ENCODE measurements at places on chromosomes 5 and 9.

DNA sequence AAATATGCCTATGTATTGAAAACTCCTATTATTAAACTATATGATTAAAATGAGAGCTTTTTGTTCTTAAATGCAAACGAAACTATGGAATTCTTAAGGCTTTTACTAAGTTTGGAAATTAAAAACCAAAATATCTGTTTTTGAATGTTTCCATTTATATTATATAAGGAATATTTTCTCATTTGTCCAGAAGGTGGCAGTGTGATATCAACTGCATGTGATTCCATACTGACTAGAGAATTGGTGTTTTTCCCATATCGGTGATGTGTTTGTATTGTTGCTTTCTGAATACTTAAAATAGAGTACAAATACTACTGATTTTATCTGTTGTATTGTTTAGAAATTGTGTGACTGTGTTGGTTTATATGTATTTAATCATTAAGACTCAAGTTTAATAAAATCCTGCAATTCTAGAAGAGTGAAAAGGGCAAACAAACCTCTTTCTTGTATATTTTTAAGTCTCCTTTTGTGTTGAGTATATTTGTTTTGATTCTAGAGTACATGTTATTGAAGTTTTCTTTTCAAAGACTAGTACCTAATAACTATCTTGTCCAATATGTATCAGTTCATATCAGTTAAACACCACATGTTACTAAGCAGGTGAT, 320.8 kb downstream of the CCDC171 start:
- no peak for DNase-seq

DNA sequence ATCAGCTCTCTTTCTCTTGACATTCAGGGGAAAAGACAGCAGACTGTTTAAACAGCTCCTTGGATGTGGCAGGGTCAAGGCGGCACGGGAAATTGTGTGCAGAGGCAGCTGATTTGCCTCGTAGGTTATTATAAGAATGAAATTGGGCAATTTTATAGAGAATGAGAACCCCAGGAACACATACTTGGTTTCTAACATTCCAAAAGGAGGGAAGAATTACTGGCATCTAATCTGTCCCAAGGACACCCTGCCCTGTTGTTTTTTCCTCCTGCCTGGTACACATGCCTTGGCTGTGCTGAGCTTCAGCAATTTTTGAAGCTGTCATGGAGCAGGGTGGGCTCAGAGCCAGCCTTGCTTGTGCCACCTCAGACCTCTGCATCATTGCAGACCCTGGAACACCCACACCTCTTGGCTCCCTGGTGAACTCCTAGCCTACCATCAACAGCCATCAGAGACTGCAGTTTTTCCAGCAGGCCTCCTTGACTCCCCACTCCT, 143.6 kb downstream of the BOD1 start:
- peak; percentile 66 for DNase-seq

DNA sequence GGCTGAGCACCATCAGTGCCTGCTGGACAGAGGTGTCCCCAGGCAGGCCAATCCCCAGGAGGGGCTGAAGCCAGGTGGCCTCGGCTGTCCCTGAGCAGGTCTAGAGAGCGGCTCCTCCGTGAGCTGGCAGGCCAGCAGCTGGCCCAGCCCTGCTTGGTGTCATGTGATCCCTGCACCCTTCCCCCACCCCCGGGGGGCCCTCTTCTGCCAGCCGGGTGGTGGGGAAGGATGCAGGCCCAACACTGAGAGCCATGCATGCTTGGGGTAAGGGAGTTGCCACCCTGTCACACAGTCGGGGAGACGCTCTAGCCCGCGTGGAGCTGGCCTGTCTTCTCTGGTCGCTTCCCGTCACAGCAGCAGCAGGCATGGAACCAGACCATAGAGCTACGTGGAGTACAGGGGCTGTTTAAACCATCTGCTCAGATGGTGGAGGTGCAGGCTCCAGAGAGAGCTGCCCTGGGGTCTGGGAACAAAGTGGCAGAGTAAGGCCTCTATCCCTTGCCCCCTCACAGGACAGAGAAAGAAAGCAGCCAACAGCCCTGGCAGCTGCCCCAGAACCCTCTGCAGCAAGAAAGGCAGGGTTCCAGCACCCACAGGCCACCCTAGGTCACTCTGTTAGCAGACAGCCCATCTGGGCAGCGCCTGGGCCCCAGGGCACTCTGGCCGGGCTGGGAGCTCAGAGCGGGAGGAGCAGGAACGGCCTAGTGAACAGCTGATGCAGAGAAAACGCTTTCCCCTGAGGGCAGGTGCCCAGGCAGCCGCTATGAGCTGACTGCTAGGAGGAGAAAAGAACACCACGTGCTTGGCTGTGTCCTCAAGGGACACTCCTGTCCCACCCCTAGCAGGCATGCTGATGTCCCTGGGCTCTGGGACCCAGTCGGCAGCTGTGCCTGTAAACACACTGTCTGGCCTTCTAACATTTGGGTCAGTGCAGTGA, 6.8 kb downstream of the RALGDS start:
- DNase-seq, result peak; percentile 81

DNA sequence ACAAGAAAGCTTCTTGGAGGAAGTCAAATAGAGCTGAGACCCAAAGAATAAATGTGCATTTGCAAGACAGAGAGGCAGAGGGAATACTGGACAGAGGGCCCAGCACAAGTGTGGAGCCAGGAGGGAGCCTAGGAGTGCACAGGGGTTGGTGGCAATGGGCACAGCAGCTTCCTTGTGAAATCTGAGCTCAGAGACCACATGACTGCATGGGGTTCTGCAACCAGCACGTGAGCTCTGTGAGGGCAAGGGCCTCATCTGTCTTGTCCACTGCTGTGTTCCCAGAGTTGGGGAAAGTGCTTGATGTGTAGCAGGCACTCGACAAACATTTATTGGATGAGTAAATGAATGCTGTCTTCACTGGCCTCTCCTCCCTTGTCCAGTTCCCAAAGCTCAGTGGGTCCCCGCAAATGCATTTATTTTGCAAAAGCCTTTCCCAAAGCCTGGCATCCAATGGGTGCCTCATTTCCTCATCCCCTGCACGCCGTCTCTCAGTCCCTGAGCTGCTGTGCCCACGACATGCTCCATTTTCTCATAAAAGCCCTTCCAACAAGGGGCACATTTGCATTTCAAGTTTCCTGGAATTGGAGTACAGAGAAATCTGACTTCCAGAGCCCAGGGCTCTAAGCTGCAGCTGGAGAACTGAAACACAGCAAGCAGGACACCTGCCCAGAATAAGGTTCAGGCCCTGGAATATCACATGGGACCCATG, 58.5 kb downstream of the KCNIP1 start:
- no peak for DNase-seq
